ENCODE measurements at places on chromosomes 7 and 10. TPM values are rescaled to one million over a fixed set of nuclear protein-coding genes. Genes with fewer than 3 reads are reported as not detected.

Gene ELFN1
- not detected for total RNA-seq

Gene SYT15
- total RNA-seq = 1.6 TPM

Gene PCGF6
- 14.5 TPM for total RNA-seq

Gene SAMD9
- 7.1 TPM for total RNA-seq

Measured in activated T-cell treated with anti-CD3 and anti-CD28 coated beads, Interleukin-2, amount 50 U/mL, for 72 hours (primary cell).